ENCODE measurements at places on chromosomes 1 and 21. TPM values are rescaled to one million over a fixed set of nuclear protein-coding genes. Genes with fewer than 3 reads are reported as not detected.

DNA sequence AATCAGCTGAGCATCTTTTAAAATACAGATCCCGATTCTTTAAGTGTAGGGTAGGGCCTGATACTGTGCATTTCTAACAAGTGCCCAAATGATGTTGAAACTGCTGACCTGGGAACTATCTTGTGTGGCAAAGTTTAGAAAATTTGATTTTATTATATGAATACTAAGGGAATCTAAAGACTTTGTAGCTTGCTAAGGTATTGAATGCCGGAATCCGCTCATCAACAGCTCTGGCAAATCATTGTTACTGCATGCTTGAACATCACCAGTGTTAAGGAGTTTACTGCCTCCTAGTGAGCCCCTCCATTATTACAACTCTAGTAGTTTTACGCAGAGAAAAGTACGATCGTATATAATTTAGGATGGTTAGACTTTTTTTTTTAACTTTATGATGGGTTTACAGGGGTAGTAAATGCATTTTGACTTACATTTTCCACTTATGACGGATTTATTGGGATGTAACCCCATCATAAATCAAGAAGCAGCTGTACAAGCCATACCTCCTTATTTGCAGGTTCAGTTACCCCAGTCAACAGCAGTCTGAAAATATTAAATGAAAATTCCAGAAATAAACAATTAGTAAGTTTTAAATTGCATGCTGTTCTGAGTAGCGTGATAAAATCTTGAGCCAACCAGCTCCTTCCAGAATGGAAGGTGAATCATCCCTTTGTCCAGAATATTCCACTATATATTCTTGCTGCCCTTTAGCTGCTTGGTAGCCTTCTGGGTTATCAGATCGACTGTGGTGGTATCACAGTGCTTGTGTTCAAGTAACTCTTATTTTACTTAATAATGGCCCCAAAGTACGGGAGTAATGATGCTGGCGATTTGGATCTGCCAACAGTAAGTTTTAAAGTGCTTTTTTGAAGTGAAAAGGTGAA lies 892 bp downstream of the TYW3 start:
- H3K4me3 ChIP-seq: peak overlapping the region; percentile 78
- peaks cover 17% of the 10 kb centered on the region for H3K4me1 ChIP-seq
- H3K36me3 ChIP-seq: no peaks in the 10 kb centered on the region
- no peaks in the 10 kb centered on the region for H3K27me3 ChIP-seq

- no peaks in the 10 kb centered on the region for H3K27me3 ChIP-seq
- no peaks in the 10 kb centered on the region for H3K36me3 ChIP-seq
- peaks cover 8% of the 10 kb centered on the region for H3K4me1 ChIP-seq
- H3K27ac ChIP-seq: no peak overlapping the region
- no peak for DNase-seq
- H3K4me3 ChIP-seq: no peak overlapping the region
Observed at GRCh38 chr1:226563666-226564065, 15.1 kb downstream of the STUM start.

The CCDC181 gene
- 3.0 TPM for total RNA-seq

- no peak overlapping the region for H3K27ac ChIP-seq
- H3K36me3 ChIP-seq: no peaks in the 10 kb centered on the region
- H3K27me3 ChIP-seq: no peaks in the 10 kb centered on the region
- H3K4me1 ChIP-seq: no peaks in the 10 kb centered on the region
Observed at GRCh38 chr21:26110715-26111114, 59.9 kb downstream of the APP start.

DNA sequence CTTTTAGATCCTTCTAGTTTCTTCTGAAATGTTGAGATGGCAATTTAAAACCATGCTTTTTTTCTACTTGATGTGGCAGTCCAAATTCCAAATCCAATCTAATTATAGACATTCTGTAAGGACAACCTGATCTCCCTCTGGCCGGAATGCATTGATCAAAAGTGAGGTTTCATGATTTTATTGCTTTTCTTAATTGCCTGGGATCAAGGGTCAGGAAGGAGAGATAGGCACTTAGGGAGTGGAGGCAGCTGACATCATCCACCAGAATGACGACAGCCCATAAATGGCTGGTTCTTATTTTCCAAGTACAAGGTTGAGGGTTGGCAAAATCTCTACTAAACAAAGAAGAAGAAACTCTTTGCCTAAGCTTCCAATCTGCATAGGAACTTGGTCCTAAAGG lies 46.4 kb upstream of the SCCPDH start:
- no peaks in the 10 kb centered on the region for H3K36me3 ChIP-seq
- H3K4me1 ChIP-seq: no peaks in the 10 kb centered on the region
- H3K27ac ChIP-seq: no peak overlapping the region
- DNase-seq: no peak

The CDK18 gene
- 4.1 TPM for total RNA-seq

The MRAP gene
- not detected for total RNA-seq

- H3K36me3 ChIP-seq: no peaks in the 10 kb centered on the region
- no peaks in the 10 kb centered on the region for H3K27me3 ChIP-seq
- H3K4me1 ChIP-seq: no peaks in the 10 kb centered on the region
- H3K27ac ChIP-seq: no peak overlapping the region
Observed at GRCh38 chr1:47918257-47918867, 78.8 kb downstream of the TRABD2B start.

GRCh38 chr1:244112636-244113035 lies 61.6 kb downstream of the ZBTB18 start:
- no peaks in the 10 kb centered on the region for H3K4me1 ChIP-seq
- no peaks in the 10 kb centered on the region for H3K36me3 ChIP-seq
- no peak overlapping the region for H3K4me3 ChIP-seq
- H3K27ac ChIP-seq: no peak overlapping the region

DNA sequence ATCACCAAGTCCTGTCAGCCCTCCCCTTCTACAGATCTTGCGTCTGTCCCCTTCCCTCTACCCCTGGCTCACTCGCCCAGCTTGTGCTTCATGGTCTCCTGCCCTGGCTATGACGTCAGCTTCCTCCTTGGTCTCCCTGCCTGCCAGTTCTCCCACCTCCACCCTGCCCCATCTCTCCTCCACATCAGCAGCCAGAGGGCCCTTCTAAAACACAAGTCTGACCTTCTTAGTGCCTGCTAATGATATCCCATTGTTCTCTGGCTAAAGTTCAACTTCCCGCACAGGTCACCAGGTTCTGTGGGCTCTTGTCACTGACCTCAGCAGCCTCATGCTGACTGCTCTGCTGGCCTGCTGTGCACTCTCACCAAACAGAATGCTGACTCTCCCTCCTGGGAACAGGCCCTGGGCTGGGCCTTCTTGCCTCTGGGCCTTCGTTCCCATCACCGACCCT lies 24.7 kb upstream of the MYCL start:
- H3K27ac ChIP-seq: no peak overlapping the region
- no peak for DNase-seq
- H3K4me3 ChIP-seq: no peak overlapping the region

The GPBP1L1 gene
- total RNA-seq: 61.2 TPM

The S100A9 gene
- total RNA-seq: 69.7 TPM

The HUNK gene
- total RNA-seq: 2.4 TPM

The NEXN gene
- 43.9 TPM for total RNA-seq

The TTLL10 gene
- total RNA-seq: 0.51 TPM

DNA sequence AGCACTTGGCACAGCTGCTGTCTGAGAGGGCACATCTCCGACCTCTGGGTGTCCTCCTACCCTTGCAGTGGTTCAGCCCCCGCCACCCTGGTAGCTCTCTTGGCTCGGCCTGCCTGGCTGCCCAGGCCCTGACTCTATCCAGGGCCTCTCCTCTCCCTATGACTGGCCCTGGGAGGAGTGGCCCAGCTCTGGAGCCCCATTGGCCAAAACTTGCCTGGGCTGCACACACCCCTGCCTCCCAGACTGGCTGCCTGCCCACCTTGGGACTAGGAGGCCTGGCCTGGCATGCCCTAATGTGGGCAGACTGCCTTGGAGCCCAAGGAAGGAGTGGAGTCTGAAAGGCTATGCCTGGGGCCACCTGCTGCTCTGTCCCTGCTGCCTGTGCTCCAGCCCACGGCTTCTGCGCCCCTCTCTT lies 33.6 kb downstream of the ACOT11 start:
- peak; percentile 86 for DNase-seq
- no peak overlapping the region for H3K4me3 ChIP-seq
- no peaks in the 10 kb centered on the region for H3K36me3 ChIP-seq
- H3K27ac ChIP-seq: peak overlapping the region; percentile 71

- no peak within 1 kb of the TSS for H3K4me3 ChIP-seq
- no peaks in the 10 kb centered on the region for H3K27me3 ChIP-seq
- no peak within 1 kb of the TSS for H3K27ac ChIP-seq
- no peaks in the 10 kb centered on the region for H3K4me1 ChIP-seq
- no peaks in the 10 kb centered on the region for H3K36me3 ChIP-seq
Observed at GRCh38 chr1:207032528-207033017, at the start of gene C1orf116. Gene C1orf116 (minus strand): TSS chr1:207032756. CDS start chr1:207027598, 5,158 bp downstream.

The HSD3B1 gene
- not detected for total RNA-seq

The RIPK4 gene
- 0.29 TPM for total RNA-seq

DNA sequence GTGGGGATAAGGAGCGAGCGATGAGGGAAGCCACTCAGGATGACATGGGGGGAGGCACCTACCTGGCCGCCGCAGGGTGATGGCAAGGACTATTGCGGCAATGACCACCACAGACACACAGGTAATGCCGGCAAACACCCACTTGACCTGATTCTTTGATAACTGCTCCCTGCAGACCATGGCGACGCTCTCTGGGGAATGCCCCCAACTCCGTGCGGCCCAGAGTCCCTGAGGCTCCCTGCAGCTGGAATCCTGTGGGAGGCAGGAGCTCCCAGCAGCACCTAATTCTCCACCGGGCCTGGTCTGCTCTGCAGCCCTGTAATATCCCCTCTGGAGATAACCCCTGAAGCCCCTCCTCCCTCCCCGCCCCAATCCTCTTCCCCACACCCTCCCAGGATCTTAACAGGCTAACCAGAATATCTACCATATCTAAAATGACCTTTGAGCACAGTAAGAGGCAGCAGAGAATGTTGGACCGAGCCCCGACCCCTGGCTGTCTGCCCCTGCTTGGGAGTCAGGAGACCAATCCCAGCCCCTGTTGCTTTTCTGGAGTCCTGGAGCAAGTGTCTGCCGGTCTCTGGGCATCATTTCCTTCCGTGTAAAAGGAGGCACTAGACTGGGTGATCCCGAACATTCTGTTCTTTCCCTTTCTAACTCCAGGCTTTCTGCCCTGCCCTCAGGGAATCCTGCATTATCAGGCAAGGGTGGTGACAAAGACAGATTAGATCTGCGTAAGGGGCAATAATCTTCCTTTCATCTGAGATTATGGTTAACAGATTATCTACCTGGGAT lies at the start of gene FAM151A:
FAM151A (minus strand) TSS at position 310 of the 792 bp plus-strand sequence; CDS start at position 180, 130 bp downstream.
- H3K27ac ChIP-seq: no peak within 1 kb of the TSS
- no peak within 1 kb of the TSS for H3K4me3 ChIP-seq
- no peaks in the 10 kb centered on the region for H3K36me3 ChIP-seq
- no peaks in the 10 kb centered on the region for H3K27me3 ChIP-seq
- H3K4me1 ChIP-seq: no peaks in the 10 kb centered on the region

- no peak overlapping the region for H3K4me3 ChIP-seq
- H3K36me3 ChIP-seq: no peaks in the 10 kb centered on the region
- H3K27me3 ChIP-seq: no peaks in the 10 kb centered on the region
- DNase-seq: no peak
- H3K4me1 ChIP-seq: no peaks in the 10 kb centered on the region
Observed at GRCh38 chr1:230284891-230285290, 141.2 kb downstream of the PGBD5 start.

DNA sequence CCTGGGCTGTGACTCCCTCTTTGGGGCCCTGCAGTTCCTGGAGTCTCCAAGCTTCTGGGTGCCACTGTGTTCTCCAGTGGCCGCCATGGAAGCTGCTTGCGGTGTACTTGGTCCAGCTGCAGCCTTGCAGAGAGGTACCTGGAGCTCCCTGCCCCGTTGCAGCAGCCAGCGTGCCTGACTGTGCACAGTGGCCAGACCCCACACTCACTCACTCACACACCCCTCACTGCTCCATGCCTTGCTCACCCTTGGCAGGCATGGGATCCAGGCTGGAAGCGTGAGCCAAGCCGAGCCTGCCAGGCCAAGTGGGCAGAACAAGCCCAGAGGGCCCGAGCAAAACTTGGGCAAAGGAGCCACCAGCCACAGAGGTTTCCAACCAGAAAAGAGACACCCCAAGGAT lies 43.0 kb downstream of the MATN1 start:
- DNase-seq: peak; percentile 9
- H3K36me3 ChIP-seq: no peaks in the 10 kb centered on the region
- peaks cover 1% of the 10 kb centered on the region for H3K4me1 ChIP-seq
- H3K27ac ChIP-seq: no peak overlapping the region
- H3K27me3 ChIP-seq: no peaks in the 10 kb centered on the region
- H3K4me3 ChIP-seq: no peak overlapping the region

The EPHA2 gene
- 7.9 TPM for total RNA-seq

DNA sequence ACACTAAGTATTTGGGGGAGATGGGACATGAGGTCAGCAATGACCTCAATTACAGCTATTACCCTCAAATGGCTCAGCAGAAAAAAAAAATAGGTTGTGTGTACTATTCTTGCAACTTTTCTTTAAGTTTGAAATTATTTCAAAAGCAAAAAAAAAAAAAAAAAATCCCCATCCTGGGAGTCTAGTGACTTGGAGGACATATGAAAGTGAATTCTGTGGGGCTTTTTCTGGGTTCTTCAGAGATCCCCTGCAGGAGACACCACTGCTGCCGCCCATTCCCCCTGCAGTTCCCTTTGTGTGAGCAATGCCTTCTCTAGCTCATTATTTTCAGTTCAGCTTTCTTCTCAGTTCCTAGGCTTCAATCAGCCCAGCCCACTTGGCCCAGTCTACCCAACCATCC lies 16.7 kb downstream of the HSD11B1 start:
- no peaks in the 10 kb centered on the region for H3K27me3 ChIP-seq
- no peak for DNase-seq
- H3K27ac ChIP-seq: no peak overlapping the region
- H3K4me1 ChIP-seq: no peaks in the 10 kb centered on the region
- H3K4me3 ChIP-seq: no peak overlapping the region

DNA sequence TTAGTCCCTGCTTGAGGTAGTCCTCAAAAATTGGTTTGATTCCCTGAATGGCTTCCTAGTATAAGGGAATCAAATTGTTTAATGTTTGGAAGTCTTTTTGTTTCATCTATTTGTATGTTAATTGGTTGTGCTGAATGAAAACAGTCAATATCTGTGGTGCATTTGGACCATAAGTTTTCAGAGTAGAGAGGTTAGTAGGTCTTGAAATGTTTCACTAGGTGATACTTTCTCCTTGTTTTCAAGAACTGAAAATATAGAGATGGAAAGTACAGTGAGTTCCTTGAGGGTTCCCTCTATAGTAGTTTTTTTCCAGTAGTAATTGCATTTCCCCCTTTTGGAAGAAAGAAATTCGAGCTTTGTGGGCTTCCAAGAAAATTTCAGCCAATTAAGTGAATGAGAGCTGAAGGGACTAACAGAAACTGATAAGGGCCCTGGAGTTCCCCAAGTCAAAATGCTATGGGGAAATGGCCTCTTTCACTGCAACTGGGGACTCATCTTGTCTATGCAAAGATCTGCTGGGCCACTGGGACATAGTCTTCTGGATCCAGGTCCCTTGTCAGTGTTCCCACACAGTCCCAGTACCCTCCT lies 18.6 kb upstream of the CEP350 start:
- no peak overlapping the region for H3K4me3 ChIP-seq
- no peaks in the 10 kb centered on the region for H3K36me3 ChIP-seq
- no peaks in the 10 kb centered on the region for H3K4me1 ChIP-seq

The A3GALT2 gene
- total RNA-seq: not detected

- H3K27me3 ChIP-seq: no peaks in the 10 kb centered on the region
- no peak overlapping the region for H3K4me3 ChIP-seq
- no peak overlapping the region for H3K27ac ChIP-seq
- DNase-seq: no peak
- H3K4me1 ChIP-seq: no peaks in the 10 kb centered on the region
- H3K36me3 ChIP-seq: no peaks in the 10 kb centered on the region
Observed at GRCh38 chr1:171345536-171345935, 31.6 kb downstream of the FMO4 start.

The ANGPTL3 gene
- not detected for total RNA-seq
